Mesenteric fat pad (tissue), 1 donor: ENCODE measurements at places on chromosomes 3 and 15.
A peak's percentile ranks its signal among the peaks of the same experiment; 100 is the strongest.

- DNase-seq, result no peak
These were observed 201.4 kb downstream of the SSR3 start for GRCh38 chr3:156353563-156353962.

DNA sequence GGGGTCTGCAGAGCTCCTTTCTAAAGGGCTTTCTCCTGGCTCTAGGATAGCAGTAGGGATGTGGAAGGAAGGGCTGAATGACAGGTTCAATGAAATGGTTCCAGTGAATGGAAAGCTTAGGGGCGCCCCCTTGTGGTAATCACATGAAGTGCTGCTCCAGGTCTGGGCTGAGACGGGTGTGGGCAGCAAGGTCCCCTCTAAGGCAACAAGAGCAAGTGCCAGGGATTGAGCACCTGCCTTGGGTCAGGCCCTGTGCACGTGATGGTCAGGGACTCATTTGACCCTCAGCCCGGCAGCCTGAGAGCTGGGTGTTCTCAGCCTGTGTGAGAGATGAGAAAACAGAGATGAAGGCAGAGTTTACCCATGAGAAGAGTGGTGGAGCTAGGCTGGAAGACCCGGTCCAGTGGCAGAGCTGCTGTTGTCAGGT lies 12.1 kb upstream of the CX3CR1 start:
- DNase-seq, result no peak

GRCh38 chr3:100748220-100748619 lies 38.9 kb downstream of the TFG start:
- no peak for DNase-seq

GRCh38 chr3:139297588-139298311 lies 46.1 kb upstream of the MRPS22 start:
- no peak for DNase-seq

DNA sequence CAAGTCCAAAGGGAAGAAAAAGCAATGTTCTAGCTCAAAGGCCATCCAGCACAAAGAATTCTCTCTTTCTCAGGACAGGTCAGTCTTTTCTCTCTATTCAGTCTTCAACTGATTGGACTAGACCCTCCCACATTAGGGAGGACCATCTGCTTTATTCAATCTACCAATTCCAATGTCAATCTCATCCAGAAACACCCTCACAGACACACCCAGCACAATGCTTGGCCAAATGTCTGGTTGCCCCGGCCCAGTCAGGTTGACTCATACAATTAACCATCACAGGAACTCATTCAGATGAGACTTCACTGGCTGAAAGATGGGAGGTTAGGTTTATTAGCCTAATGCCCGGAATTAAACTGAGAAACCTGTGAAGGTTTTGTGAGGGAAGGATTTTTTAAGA lies 32.4 kb downstream of the ACAN start:
- no peak for DNase-seq

GRCh38 chr3:117722856-117723255 lies 1013.3 kb downstream of the TUSC7 start:
- DNase-seq, result no peak

- DNase-seq, result no peak
These were observed 936.1 kb upstream of the NR2F2 start for GRCh38 chr15:95394186-95395067.

- no peak for DNase-seq
These were observed 397.6 kb upstream of the THBS1 start for GRCh38 chr15:39183164-39183881.

DNA sequence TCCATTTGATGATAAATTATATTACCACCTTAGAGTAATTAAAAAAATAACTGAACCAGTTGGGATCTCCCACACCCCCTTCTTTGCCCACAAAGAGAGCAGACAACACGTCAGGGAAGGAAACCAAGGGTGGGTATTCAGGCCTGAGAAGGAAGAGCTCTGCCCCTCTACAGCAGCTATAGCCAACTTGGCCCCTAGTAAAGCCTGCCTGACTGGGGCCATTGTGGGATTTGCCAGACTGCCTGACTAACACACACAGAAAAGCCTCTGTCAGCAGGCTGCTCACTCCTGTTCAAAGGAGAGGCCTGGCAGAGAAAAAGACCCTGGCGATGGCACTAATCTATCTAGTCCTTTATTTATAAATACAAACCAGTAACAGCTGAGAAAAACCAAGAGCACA lies 41.4 kb downstream of the ATP8B4 start:
- DNase-seq, result no peak

DNA sequence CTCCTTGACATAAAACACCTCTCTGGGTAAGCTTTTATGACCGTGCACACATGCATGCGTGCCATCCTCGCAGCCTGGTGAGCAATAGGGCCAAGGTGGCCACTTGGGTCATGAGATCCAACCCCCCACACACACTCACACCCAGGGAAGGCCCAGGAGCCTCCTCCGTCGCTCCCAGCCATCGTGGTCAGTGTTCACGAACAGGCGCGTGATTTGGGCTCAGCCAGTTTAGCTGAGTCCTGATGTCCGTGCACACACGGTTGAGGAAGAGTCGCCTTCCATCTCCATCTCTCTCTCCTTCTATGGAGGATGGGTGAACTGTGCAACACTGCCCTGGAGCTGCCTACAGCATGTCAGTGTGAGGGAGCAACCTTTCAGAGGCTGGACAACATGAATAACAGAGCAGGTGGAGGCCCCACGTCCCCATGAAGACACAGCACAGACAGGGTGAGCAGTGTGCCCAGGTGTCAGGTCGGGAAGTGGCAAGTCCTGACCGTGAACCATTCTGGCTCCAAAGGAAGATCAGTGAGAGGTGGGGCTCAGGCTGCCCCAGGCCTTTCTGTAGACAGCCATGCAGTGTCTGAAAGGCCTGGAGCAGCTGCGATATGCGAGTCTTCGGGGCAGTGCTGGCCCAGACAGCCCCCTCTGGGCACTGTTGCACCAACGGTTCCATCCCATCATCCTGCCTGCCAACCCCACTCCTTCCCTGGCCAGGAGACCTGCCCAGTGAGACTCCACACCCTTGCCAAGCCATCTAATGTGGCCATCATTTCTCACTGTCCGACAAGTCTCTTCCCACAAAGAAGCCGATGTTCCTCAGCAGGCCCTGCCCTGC lies 253.4 kb downstream of the OCA2 start:
- DNase-seq, result peak; percentile 81

DNA sequence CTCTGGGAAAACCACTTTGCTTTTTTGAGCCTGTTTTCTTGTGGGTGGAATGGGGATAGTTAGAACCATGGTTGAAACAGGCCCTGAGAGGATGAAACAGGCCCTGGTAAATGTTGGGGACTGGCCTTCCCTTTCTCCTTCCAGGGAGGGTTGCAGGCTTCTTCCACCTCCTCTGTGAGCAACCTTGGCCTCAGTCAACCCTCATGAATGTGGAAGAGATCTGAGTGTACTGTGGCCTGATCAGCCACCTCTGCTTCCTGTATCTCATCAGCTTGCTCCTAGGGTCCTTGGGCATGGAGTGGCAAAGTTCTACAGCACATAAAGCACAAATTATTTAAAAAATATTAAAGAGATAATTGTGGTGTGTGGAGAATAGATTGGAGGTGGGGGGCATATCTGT lies 17.6 kb upstream of the TRH start:
- DNase-seq, result no peak

GRCh38 chr3:52153389-52154096 lies 680 bp downstream of the POC1A start:
- no peak for DNase-seq

DNA sequence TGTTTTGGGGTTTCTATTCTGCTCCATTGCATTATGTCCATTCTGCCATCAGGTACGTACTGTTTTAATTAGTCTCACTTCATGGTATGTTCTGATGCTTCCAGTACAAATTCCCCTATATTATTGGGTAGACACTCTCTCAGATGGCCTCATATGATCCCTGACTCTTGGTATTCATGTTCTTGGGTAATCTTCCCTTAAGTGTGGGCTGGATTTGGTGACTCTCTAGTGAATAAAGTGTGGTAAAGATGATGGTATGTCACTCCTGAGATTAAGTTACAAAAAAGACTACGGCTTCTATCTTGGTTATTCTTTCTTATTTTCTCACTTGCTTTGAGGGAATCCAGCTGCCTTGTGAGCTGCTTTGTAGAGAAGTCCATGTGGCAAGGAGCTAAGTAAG lies 89.6 kb upstream of the TBC1D5 start:
- no peak for DNase-seq

DNA sequence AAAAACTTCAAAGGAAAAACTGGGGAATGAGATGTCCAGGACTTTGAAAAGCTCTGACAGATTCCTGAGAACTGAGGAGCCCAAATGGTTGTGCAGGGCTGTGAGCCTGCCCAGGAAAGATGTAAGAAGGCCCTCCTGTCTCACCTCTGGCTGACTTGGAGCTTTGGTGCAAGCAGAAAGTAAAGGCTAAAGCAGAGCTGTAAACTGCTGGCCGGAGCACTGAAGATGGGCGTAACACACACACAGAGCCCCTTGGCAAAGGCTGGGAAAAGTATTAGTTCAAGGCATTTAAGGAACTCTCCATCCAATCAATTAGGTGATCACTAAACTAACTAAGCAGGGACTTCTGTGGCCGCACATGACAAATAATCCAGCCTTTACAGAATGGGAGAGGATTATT lies 144.1 kb upstream of the HACD2 start:
- no peak for DNase-seq

- no peak for DNase-seq
These were observed 22.5 kb downstream of the KCTD6 start for GRCh38 chr3:58514405-58514804.

- DNase-seq, result no peak
These were observed 81.5 kb downstream of the GAP43 start for GRCh38 chr3:115704661-115705338.

DNA sequence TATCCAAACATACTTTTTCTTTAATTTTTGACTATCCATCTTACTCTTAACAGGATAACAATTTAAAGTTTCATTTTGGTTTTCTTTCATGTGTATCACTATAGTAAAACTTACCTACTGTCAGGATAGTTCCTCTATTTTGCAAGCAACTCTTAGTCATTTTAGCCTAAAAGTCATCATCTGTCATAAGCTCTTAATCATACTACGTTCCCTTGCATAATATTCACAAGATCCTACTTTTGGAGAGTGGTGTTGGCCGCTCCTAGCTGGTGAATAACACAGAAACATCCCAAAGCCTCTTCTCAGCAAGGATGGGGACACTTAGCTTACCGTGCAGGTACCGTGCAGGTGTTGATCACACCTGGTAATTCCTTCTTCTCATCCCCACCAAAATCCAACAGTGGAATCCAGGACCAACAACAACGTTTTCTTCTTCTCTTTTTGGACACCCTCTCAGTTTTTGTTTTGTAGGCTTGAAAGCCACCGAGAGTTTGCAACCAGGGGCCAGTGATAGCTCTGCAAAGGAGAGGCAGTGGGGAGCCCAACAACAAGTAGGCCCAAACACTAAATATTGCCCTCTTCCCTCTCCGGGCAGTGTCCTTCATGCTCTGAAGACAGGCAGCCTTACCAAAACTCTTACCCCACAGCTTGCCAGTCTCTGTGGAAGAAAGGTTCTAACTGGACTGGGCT lies 433 bp downstream of the FILIP1L start:
- DNase-seq, result no peak

DNA sequence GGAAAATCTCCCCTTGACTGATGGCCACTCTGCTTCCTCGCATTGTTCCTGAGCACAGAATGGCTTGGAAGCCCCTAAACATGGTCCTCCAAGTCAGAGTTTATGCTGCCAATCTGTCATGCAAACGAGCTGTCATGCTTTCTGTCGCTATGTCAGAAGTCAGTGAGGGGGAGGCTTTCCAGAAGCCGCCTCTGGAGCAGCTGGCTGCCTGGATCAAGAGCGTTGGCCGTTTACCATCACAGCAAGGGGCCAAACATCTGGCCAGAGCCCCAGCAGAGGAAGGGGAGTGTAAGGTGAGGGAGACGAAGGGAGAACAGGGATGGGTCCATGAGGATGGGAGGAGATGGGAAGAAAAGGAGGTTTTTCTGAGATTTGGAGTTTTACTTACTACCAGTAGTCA lies 372.6 kb upstream of the NR2F2 start:
- no peak for DNase-seq

DNA sequence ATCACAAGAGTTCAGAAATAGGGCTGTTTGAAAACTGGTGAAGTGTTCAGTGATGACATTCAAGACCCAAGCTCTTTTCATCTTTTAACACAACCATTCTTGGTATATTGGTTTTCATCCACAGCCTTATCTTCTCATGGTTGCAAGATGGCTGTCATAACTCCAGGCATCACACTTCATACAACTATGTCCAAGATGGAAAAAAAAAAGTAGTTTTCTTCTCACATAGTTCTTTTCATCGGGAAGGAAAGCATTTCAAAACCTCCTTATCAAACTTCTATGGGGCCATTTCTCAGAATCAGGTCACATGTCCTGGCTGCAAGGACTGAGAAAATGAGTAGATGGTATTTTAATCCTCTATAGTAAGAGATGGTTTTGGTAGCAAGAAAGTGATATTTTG lies 21.1 kb upstream of the MFSD1 start:
- DNase-seq, result no peak

- DNase-seq, result no peak
These were observed 198.6 kb downstream of the VGLL3 start for GRCh38 chr3:86792316-86792715.

DNA sequence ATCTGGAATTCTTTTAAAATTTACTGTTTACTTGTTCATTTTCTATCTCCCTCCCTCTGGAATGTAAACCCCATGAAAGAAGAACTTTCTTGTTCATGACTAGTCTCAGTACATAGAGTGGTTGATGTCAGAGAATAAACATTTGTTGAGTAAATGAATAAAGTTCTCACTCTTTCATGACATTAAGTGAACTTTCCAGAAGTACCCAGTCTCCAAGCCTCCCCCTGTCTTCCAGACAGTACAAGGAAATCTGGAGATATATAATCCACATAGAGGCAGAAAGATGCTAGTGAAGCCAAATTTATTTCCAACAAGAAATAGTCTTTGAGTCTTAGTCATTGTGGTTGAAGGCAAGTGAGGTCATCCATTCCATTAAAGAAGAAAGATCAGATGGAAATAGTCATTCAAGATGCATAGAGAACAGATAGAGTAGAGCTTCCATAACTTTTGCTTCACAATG lies 71.5 kb upstream of the GALNT15 start:
- DNase-seq, result no peak

DNA sequence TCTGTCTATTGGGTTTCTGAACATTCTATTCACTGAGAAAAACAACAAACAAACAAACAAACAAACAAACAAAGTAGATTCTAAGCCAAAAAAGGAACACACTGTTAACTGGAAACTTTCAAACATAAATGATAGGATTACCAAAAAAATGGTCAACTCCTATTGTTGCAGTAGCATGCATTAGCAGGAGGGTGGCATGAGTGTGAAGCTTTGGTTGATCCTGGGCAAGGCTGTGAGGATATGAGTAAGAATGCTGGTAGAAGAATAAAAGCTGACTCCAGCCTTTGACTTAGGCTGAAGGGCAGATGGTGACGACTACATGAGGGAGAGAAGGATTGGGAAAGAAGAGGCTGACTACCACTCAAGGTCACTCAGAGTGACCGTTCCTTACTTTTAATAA lies 810.3 kb downstream of the VGLL3 start:
- no peak for DNase-seq
